Activated CD4-positive, alpha-beta T cell treated with anti-CD3 and anti-CD28 coated beads for 24 hours (primary cell): ENCODE measurements at places on chromosomes 1 and 21.

DNA sequence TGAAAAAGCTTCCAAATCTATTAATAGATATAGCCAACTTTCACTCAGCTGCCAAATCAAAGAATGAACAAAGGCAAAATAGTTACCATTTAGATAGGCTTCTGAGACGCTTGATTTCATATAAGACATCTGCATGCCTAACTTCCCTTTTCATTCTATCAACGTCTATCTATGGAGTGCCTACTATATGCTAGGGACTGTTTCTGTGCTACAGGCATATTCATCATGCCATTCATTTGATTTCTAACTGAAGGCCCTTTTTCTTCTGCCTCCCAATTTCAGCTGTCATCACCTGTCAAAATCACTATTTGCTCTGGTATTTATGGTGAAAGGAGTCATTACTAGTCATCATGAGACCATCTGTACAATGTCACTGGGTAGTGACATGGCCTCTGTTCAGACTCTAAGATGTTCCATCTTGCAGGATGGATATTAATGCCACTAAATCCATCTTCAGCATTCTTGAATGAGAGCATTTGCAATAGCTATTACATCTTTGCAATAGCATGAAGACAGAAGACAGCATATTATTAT, 4.3 kb upstream of the KRTAP13-1 start:
- DNase-seq: no peak

GRCh38 chr1:116489231-116489697, 81.6 kb downstream of the CD58 start:
- no peak for DNase-seq

GRCh38 chr1:19385869-19386591, 73.9 kb downstream of the SLC66A1 start:
- no peak for DNase-seq

- no peak for DNase-seq
Measured at GRCh38 chr21:41957991-41958766, 4.4 kb upstream of the C2CD2 start.

DNA sequence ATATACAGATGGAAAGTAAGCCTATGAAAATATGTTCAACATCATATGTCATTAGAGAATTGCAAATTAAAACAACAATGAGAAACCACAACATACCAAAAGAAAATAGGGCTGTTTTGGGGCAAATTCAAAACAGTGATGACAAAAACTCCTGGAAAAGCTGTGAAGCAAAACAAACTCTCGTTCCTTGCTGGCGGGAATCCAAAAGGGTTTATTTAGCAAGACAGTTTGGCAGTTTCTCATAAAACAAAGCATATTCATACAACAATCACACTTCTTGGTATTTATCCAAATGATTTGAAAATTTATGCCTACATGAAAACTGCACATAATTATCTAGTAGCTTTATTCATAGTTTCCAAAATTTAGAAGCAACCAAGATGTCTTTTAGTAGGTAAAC, 44.4 kb downstream of the COL11A1 start:
- no peak for DNase-seq

- DNase-seq: no peak
Measured at GRCh38 chr1:175792136-175792535, 48.7 kb upstream of the TNR start.

DNA sequence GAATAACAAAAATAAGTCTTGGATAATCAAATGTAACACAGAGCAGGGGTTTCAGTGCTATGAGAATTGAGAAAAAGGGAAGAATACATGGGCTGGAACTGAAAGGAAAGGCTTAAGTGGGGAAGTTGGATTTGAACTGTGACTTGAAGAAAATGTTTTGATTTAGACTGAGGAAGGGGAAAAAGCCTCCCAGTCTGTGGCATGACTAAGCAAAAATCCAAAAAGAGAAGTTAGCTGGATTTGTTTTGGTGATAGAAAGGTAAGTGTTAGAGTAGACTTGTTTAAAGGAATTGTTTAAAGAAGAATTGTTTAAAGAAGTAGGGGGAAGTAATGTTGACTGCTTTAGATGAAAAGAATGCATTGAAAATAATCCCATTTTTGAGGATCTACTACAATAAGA, 46.0 kb downstream of the KCNK2 start:
- no peak for DNase-seq

GRCh38 chr1:30912913-30913652, 4.5 kb upstream of the SDC3 start:
- no peak for DNase-seq

- no peak for DNase-seq
Measured at GRCh38 chr1:159664247-159664646, 50.1 kb downstream of the CRP start.

DNA sequence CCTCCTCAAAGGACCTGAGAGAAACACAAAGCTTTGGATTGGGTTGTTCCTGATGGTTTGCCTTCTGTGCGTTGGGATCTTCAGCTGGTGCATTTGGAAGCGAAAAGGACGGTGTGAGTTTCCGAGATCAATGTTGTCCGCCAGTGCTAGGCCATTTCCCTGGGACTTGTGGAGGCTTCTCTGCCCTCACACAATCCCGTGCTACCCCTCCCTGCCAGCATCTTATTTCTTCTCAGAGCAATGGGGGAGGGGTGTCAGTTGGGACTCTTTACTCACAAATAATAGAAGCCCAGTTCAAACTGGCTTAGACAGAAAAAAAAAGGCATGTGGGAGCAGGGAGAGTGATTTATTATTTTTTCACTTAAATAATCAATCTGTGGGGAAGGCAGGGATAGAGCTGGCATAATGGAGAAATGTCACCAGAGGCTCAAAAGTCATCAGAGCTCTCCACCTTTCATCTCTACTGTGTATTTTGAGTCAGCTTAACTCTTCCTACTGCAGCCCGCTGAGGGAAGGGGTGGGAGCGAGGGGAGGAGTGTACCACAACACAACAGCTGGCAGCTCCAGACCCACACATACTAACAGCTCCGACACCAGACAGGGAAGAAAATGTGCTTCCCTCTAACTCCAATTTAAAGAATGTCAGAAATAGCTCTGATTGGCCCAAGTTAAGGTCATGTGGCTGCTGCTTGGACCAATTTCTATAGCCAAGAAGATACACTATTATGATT, 22.4 kb downstream of the LY9 start:
- DNase-seq: no peak

DNA sequence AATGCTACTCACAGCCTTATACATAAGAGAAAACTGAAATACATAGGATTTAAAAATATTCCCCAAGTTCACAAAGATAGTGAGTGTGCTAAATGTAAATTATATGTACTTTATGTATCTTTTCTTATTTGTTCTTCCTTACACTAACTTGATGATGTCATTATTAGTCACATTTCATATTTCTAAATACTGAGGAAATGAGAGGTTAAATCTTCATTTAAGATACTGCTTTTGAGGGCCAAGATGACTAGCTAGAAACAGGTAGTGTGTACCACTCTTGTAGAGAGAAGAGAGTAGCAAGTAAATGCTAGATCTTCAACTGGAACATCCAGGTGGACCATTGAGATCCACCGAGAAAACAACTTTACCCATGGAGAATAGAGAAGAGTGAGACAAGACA, 29.8 kb downstream of the PYHIN1 start:
- no peak for DNase-seq

- DNase-seq: no peak
Measured at GRCh38 chr1:157968508-157968907, 24.9 kb upstream of the KIRREL1 start.

DNA sequence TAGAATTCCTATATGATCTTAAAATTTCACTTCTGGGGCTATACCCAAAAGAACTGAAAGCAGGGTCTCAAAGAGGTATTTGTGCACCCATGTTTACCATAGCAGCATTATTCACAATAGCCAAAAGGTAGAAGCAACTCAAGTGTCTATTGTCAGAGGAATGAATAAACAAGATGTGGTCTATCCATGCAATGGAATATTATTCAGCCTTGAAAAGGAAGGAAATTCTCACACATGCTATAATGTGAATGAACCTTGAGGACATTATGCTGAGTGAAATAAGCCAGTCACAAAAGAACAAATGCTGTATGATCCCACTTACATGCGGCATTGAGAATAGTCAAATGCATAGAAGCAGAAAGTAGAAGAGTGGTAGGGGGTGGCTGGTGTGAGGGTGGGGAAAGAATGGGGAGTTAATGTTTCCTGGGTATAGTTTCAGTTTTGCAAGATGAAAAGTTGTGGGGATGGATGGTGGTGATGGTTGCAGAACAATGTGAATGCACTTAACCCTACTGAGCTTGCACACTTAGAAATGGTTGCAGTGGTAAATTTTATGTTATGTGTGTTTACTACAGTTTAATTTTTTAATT, 122.4 kb downstream of the TOMM20 start:
- DNase-seq: no peak

DNA sequence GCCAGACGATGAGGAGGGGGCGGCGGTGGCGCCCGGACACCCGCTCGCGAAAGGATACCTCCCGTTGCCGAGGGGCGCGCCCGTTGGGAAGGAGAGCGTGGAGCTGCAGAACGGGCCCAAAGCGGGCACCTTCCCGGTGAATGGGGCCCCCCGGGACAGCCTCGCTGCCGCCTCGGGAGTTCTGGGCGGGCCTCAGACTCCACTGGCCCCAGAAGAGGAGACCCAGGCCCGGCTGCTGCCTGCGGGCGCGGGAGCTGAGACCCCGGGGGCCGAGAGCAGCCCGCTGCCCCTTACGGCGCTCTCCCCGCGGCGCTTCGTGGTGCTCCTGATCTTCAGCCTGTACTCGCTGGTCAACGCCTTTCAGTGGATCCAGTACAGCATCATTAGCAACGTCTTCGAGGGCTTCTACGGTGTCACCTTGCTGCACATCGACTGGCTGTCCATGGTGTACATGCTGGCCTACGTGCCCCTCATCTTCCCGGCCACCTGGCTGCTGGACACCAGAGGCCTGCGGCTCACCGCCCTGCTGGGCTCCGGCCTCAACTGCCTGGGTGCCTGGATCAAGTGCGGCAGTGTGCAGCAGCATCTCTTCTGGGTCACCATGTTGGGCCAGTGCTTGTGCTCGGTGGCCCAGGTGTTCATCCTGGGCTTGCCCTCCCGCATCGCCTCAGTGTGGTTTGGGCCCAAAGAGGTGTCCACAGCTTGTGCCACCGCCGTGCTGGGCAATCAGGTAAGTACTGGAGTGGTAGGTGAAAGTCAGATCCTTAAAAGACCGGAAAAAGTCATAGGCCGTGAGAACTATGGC, 588 bp downstream of the FLVCR1 start:
- DNase-seq: no peak

GRCh38 chr1:235749755-235750300, 100.2 kb upstream of the GNG4 start:
- DNase-seq: no peak

GRCh38 chr1:235404190-235404589, 37.0 kb downstream of the TBCE start:
- no peak for DNase-seq

GRCh38 chr1:38456531-38456876, 403.1 kb downstream of the RRAGC start:
- no peak for DNase-seq

DNA sequence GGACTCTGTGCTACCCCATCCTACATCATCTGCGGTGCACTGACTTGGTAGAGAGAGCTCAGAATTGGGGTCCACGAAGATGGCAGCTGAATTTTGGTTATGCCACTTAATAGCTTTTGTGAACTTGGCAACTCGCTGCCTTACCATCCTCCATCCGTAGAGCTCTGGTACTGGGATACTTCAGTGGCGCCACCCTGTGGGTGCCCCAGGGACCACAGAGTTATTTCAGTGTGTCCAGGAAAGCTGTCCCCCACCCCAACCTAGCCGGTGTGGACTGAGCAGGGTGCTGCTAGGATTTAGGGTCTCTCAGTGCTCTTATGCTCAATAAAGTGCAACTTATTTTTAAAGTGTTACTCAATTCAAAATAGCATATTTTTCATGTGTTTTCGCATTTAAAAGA, 9.0 kb upstream of the USF1 start:
- DNase-seq: no peak

- DNase-seq: peak; percentile 20
Measured at GRCh38 chr1:89198491-89199072, at the start of gene GBP4. Gene GBP4, minus strand, starts transcription at chr1:89198942. Its CDS starts 108 bp downstream, at chr1:89198834.

DNA sequence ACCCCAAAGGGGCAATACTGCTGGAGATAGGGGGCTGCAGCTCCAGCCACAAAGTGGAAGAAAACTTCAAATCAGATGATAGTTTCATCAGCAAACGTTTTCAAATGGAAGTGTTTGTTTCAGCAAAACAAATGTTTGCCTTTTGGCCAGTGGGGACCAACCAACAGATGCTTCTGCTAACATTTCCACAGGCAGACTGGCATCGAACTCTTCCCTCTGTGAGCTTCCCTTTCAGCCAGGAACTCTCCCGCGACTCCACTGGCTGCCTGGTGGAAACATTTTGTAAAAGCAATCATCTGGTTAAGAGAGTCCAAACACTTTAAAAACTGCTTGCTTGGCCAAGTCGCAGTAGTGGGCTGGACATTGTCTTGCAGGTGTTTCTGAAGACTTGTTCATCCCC, 30.7 kb downstream of the CENPF start:
- DNase-seq: no peak

- no peak for DNase-seq
Measured at GRCh38 chr1:245829194-245829593, 674.4 kb downstream of the KIF26B start.

GRCh38 chr1:115757326-115757725, 11.2 kb downstream of the CASQ2 start:
- no peak for DNase-seq

DNA sequence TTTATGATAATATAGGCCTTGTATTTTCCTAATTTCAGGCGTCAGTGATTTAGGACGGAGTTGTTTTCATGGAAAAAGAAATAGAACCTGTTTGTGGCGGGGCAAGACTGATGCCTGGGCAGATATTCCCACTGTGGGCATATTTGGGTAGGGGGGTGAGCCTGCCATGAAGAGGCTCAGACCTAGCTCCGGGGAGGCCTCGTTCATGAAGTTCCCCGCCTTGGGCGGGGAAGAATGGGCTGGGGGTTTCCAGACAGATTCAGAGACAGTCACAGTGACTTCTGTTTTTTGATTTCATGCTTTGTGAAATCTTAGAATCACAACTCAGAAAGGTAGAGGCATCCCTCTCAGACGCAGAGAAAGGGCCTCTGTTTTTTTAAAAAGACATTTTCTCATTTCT, 36.1 kb downstream of the RUNX3 start:
- DNase-seq: no peak

GRCh38 chr1:151443846-151444782, 15.2 kb downstream of the POGZ start:
- peak; percentile 48 for DNase-seq

DNA sequence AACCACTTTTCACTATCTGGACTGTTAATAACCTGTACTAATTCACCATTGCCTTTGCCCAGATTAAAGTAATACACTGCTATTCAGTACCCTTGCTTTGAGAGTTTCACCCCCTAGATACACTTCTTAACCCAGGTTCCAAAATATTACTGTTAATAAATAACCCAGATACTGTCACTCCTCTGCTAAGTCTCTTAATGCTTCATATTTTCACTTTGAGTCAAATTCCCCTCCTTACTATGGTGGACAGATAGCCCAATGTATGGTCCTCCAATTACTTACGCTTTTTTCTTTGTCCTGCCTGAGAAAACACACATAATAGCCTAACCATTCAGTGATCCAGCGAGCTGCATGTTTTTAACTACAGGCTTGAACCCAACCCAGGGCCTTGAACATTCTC, 152.5 kb downstream of the NEGR1 start:
- DNase-seq: no peak
